GM04503 (cell line): ENCODE measurements at places on chromosomes 3 and 15.

DNA sequence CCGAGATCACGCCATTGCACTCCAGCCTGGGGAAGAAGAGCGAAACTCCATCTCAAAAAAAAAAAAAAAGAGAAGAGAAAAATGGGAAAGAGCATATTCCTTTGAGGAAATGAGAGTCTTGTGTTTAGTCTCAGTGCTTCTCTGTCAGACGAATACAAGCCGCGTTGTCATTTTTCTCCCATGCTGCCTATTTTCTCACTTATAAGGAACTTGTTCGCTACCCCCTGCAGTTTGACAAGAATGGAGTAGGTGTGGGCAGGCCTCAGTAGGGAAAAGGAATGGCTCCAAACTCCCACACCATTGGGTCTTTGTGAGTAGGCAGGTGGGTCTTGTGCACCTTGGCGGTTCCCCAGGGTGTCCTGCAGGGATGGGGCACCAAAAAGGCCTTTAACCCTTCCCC lies 6.5 kb downstream of the GPR160 start:
- DNase-seq = no peak

DNA sequence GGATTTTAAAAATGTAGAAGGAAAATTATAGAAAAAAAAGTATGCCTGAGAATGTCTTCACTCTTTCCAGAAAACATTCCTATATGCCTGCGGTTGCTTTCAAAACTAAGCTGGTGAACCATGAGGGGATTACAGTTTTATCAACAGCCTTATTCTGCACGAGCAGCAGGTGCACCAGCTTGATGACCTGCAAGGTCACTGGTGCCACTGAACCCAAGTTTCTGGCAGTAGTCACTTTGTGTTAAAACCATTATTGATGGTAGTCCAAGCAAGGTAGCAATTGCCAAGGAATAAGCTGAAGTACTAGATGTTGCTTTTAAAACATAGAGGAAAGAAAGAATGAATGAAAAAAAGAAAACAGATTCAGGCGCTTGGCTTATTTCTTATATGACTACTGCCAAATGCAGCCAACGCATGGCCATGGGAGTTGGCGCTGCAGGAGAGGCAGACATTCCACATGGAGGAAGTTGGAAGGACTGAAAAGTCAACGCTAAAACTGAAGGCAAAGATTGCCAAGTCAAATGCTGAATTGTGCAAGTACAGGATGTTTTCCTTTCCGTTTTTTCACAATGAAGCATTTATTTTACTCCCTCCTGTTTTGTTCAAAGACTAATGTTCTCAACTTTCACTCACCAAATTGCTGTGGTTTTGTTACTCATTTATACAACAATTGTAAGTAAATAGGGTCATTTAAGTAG lies 601.4 kb downstream of the CADM2 start:
- DNase-seq = no peak

GRCh38 chr15:69380100-69380725 lies 33.9 kb upstream of the KIF23 start:
- no peak for DNase-seq

DNA sequence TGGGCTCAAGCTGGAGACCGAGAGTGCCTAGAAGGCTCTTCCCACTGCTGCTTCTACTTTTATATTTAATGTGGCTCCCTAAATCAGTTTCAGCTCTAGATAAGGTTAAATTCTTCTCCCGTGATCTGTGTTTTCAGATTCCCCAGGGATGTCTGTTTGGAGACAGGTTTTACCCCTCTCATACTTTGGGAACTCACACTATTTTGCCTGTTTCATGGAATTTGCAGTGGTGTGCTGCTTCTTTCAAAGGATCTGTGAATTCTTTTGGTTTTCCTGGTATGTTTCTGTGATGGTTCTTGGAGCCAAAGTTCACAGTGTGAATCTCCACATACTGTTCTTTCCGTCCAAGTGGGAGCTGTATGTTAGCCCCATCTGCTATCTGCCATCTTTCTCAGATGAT lies 238.3 kb upstream of the SLITRK3 start:
- no peak for DNase-seq

- DNase-seq = no peak
Observed at GRCh38 chr3:15083252-15083651, 15.7 kb downstream of the RBSN start.

GRCh38 chr3:128297401-128298138 lies 144.3 kb downstream of the EEFSEC start:
- DNase-seq = no peak

DNA sequence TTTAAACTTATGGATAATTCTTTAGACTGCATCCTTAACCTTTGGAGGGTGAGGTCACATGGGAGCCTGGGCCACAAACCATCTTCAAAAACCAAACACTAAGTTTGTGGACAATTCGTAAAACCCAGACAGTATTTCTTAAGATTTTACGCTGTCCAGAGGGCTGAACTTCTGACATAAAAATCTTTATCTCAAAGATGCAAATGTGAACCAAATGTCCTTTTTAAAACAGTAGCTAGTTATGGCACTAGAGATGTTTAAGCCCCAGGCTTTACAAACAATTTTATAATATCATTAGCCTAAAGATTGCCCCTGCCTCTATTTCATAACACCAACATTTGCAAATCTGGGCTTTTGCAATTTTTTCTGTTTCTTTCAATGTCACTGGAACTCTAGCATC lies 287.2 kb downstream of the SATB1 start:
- DNase-seq = no peak

DNA sequence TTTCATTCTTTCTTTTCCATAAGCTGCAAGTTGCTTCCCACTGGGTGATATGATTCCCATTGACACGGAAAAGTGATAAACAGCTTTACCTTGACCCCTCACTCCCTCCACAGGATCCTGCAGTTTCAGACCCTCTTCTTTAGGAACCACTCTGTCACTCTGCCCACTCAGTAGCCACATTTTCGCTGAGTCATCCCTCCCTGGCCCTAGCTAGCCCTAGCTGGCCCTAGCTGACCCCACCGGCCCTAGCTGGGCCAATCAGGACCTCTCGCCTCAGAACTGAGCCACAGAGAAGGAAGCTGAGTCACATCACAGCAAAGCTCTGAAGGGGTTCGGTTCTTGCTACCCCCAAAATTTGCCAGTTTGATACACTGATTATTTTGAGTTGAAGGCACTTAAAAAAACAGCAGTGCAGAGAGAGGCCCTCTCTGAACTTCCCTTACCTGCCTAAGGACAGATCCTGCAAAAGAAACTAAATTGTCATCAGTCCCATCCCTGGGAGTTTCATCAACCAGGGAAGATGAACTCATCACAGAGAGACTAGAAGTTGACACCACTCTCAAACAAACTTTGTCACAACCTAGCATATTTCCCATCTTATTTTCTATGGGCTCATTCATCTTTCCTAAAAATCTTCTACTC lies 233.5 kb upstream of the PROK2 start:
- DNase-seq = no peak

- no peak for DNase-seq
Observed at GRCh38 chr3:8539419-8539818, 37.8 kb downstream of the LMCD1 start.

- DNase-seq = no peak
Observed at GRCh38 chr3:185024406-185024805, 128.5 kb downstream of the C3orf70 start.

GRCh38 chr3:99686955-99687612 lies 48.7 kb downstream of the COL8A1 start:
- no peak for DNase-seq

- no peak for DNase-seq
Observed at GRCh38 chr15:38620851-38621594, 56.4 kb upstream of the RASGRP1 start.

GRCh38 chr15:55499151-55499550 lies 8.9 kb downstream of the DNAAF4 start:
- DNase-seq = no peak

GRCh38 chr15:51218299-51218938 lies 120.0 kb downstream of the CYP19A1 start:
- DNase-seq = no peak

DNA sequence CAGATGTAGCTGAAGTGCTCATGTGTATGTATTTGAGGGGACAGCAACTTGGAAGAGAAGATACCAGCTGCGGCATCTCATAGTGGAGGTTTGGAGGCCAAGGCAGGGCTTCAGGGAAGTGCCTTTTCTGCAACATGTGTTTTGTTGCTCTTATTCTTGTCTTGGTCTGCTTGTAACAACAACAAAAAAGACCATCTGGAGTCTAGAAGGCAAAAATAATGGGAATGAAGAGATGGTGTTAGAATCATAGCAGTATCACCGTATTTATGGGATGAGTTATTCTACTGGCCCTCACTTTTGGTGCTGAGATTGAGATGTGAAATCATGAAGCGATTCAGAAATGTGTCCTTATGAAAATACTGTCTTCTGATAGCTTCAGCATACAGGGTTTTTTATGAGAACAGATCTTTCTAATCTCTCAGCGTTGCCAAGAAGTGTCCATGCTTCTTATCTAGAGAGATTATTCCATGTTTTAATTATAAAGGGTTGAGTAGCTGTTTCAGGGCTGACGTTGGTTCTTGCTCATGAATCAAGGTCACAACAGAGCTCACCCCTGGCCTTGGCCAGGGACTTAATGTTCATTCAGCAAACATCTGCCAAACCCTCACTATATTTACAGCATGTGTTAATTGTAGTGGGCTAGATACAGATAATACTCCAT lies 58.0 kb downstream of the ITPR1 start:
- DNase-seq = no peak

DNA sequence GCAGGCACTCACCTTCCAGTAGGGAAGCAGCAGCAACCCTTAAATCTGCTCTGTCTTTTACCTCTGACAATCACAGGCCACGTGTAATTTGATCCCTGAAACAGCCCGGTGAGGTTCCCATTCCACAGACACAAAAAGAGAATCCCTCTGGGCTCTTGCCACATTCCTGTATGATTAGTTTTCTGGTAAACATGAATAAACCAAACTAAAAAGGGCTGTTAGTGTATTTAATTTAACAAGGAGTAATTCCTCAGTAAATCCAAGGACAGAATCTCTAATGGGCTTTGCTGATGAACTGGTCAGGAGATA lies 186.9 kb downstream of the FAM43A start:
- DNase-seq = peak; percentile 61

- DNase-seq = peak; percentile 30
Observed at GRCh38 chr3:157204431-157204830, 44.5 kb upstream of the CCNL1 start.

DNA sequence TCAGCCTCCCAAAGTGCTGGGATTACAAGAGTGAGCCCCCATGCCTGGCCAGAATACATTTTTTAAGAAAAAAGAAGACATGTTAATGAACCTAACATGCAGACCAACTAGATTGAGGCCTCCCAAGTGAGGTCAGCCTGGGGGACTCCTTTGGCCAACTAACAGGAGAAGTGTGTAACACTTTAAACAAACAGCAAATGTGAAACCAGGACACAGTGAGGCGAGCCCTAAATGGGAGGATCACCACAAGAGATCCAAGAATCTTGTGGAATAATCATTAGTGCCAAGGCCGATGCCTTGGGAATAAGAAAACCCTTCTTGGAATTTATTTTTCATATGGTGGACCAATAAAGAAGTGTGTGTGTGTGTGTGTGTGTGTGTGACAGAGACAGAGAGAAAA lies 73.9 kb downstream of the ATP10A start:
- DNase-seq = peak; percentile 68

- no peak for DNase-seq
Observed at GRCh38 chr3:45724911-45725310, 35.7 kb downstream of the SACM1L start.

GRCh38 chr3:181998828-181999227 lies 287.1 kb downstream of the SOX2 start:
- DNase-seq = no peak

DNA sequence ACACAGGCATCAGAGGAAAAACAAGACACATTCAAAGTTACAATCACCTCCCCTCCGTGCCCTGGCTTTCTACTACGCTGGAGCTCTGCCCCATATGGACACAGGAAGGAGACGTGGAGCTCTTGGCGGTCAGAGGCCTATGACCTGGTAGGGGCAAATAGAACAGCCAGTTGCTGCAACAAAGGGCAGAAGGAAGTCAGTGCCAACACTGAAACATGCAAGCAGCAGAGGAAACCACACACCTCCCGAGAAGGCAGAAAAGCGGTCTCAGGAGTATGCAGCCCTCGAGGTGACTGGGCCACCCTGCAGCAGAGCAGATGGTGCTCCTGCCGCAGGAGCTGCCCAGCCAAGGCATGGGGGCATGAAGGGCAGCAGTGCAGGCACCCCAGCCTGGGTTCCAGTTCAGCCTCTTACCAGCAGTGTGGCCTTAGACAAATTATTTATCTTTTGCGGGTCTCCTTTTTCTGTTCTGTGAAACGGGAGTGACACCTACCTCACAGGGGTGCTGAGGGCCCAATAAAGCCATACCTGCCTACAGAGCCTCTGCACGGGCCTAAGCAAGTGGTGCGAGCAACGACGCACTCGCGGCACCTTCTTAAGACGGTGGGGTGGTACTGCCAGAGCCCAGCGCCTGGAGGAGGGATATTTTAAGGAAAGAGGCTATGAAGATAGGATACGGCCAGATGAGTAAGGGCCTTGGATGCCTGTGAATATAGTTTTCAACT lies 8.6 kb downstream of the ZXDC start:
- DNase-seq = no peak

DNA sequence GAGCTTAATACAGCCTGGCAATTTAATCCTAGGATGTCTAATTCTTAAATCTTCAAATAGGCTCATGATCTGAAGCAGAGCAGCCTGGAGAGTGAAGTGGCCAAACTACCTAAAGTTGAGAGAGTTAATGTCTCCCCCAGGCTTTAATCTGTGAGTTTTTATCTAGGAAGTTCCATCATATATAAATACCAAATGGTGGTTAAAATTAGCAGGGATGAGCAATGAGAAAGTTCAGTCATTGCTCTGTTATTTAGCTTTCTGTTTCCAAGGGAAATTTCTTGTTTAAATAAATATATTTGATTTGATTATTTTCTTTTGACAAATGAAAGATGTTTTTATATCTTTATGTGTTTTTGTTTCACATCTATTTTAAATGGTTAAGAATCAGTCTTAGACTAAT lies 274.4 kb upstream of the UMPS start:
- no peak for DNase-seq

DNA sequence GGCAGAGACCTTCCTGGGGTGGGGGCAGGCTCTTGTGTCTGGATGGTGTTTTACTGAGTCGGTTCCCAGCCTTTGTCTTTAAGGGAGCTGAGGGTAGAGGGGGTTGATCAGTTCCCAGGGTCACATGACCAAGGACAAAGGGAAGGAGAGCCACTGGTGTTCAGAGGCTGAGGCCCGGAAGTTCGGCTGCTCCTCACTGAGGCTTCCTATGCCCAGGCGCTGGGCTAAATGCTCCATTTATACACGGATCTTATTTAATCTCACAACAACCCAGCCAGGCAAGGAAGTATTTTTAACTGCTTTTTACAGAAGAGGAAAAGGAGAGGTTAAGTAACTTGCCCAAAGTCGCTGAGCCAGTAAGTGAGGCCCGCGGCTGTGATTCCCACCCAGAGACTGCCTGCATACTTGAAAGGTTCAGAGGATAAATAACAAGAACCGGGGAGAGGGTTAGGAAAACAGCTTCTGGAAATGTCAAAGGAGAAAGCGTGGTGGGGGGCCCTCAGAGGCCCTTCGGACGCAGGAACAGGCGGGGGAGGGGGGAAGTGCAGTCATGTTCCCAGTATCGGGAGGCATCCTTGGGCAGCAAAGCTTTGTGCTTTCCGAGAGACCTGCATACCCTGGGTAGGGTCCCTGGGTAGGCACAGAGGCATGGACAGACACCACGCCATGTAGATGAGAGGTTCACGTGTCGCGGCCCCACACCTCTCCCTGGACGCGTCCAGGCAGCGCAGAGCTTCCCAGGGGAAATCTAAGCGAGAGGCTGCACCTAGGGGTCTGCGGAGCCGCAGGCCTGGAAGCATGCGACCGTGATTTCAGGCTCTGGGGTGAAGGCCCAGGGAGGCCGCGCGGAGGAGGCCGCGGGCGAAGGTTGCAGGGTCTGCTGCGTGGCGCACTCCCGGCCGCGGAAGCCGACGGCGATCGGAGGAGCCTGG lies 21.3 kb downstream of the EPHB3 start:
- peak; percentile 37 for DNase-seq

- DNase-seq = no peak
Observed at GRCh38 chr3:189490337-189490736, 140.9 kb upstream of the TP63 start.
